Left cardiac atrium (tissue), 4 donors: ENCODE measurements at places on chromosomes 13 and 19.

DNA sequence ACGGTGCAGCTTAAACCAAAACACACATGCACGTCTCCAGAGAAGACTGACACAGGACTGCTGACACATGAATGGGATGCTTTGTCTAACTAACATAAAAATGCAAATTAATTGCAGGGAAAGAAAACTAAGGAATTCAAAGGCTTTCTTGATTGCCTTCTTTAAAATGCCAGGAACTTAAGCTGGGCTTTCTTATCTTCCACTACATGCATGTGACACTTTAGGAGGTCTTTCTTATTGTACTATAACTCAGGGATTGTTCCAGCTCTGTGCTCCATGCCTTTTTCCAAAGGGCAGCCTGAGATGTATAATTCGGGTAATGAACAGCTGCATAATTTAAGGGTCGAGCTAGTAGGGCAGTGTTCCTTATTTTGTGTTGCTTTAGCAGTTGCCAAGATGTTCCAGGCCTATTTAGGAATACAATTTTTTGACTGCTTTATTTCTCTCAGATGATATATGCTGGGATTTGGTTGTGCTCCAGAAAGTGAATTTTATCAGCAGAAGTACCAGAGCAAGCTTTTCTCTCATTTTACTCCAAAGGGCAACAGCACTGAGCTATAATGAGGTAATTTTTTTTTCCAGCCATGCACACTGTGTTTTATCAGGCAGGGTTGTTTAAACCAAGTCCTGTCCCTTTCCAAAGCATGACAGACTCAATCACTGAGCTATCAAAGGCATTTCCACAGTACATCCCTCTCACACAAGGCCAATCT, 885.2 kb downstream of the PCDH9 start:
- no peak for DNase-seq

- DNase-seq: no peak
These were observed 5.0 kb upstream of the BICRA start for GRCh38 chr19:47603706-47604565.

DNA sequence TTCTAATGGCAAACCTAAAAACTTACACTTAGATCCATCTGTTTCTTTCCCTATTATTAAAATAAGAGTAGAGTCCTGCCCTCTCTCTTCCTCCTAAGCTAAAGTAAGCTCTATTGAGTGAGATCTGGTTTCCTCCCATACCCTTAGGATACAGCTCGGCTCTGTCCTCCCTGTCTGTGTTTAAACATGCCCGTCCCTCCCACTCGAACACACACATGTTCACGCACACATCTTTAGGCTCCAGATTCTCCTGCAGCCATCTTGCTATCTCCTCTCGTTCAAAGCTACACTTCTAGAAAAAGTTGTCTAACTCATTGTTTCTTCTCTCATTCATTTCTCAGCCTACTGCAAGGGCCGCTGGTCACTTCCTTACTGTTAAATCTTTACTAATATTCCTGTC, 15.1 kb upstream of the CEBPG start:
- no peak for DNase-seq

DNA sequence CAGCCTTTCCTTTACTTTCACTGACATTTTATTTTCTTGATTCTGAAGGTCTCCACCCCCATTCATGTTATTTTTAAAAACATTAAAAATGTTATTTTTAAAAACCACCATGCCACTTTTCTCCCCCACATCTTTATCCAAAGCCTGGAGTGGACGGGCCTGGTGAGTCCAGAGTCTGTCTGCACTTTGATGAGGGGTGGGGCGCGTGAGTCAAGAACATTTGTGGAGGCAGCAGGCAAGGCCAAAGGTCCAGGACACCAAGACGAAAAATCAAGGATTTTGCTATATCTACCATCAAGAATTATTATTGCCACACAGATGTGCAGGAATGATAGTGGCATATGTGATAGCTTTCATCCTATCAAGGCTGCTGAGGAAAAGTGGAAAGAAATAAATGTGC, 224.9 kb downstream of the FGF9 start:
- DNase-seq: no peak

DNA sequence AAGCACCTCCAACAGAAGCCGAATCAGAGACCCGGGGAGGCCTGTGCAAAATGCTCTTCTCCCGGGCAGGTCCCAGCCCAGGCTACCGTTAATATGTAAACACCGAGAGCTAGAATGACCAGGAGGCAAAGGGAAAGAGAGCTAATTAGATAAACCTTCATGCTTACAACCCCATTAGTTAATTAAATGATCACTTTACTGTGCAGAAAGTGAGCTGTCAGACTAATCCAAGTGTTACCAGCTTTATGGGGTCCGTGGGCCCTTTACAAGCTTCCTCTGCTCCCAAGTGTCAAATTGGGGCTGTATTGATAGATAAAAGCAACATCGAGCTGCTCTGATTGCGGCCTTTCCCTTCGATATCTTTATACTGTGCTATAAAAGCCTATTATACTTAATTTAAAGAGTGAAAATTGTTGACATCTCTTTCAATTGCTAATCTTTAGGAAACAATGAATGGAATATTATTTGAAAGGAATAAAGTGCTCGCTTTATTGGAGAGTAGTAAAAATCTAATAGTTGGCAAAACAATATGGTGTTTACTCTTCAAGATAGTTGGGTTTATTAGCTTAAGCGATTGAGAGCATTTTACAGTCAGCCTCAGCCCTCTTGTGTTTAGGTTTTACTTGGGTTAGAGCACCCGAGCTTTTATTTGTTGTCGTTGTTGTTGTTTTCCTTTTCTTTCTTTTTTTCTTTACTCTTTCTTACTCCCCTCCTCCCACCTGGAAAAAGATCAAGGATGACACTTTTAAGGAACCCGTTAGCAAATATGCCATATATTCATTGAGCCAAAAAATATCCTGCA, 189.3 kb upstream of the GPR12 start:
- DNase-seq: no peak

- peak; percentile 75 for DNase-seq
These were observed 2.3 kb upstream of the HAS1 start for GRCh38 chr19:51726049-51726448.

GRCh38 chr13:47046706-47047105, 149.9 kb upstream of the HTR2A start:
- DNase-seq: no peak

- DNase-seq: no peak
These were observed 21.1 kb downstream of the GTF2F2 start for GRCh38 chr13:45141369-45141768.

- DNase-seq: no peak
These were observed 9.8 kb downstream of the DCAF15 start for GRCh38 chr19:13961826-13962698.

- DNase-seq: no peak
These were observed 306.3 kb downstream of the DNAJC15 start for GRCh38 chr13:43329702-43330101.

DNA sequence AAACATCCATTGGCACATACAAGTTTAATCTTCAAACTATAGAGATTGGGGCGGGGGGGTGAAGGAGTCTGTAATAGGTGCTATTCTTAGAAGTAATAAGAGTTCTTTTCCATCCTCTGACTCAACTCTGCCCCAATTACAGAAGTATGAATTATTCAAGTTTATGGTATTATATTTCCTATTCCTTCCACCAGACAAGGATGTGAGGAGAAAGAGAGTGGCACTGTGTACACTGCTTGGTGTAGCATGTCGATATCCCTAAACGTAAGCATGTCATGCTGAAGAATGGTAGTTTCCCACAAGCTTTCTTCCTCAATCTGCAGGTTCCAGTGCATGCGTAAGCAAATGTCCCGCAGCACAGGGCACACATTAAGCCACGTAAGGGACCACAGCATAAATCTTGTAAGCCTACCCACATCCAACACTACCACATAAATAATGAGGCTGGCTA, 14.1 kb downstream of the BRD4 start:
- no peak for DNase-seq

DNA sequence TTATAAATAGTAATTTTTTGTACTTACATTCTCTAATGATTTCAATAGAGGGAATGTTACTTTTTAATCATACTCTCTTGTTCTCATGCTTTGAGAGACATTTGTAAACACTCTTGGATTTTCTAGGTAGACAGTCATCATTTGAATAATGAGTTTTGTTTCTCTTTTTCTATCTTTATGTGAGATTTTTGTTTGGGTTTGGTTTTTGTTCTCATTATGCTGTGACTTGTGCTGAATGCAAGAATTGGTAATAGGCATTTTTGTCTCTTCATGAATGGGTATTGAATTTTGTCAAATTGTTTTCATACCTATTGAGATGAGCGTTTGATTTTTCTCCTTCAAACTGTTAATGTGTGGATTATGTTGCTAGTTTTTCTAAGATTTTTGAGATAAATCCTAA, 56.8 kb upstream of the GPR183 start:
- DNase-seq: no peak

- no peak for DNase-seq
These were observed 4.6 kb upstream of the ERFL start for GRCh38 chr19:41932720-41933332.

- DNase-seq: no peak
These were observed 11.2 kb downstream of the ACTN4 start for GRCh38 chr19:38658462-38659306.

DNA sequence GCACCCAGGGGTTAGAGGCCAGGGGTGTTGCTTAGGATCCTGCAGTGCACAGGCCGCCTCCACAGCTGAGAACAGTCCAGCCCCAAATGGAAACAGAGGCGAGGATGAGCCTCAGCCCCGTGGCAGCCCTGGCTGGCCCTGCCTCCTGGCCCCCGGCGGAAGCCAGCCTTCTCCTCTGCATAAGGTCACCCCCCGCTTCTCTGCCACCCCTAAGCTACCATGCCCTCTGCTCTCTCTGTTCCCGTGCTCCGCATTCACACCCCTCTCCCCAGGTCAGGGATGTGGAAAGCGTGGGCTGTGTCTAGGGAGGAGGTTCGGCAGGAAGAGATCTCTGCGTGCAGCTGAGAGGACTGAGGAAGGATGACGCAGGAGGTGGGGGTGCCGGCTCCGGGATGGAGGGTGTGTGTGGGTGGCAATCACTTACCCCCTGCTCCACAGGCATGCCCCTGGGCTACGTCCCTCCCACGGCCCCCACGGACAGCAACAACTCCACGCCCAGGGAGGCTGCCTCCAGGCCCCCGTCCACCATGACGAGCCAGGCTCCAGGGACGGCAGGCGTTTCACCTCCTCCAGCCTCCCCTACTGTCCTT, 6.0 kb downstream of the SSC5D start:
- DNase-seq: peak; percentile 84

DNA sequence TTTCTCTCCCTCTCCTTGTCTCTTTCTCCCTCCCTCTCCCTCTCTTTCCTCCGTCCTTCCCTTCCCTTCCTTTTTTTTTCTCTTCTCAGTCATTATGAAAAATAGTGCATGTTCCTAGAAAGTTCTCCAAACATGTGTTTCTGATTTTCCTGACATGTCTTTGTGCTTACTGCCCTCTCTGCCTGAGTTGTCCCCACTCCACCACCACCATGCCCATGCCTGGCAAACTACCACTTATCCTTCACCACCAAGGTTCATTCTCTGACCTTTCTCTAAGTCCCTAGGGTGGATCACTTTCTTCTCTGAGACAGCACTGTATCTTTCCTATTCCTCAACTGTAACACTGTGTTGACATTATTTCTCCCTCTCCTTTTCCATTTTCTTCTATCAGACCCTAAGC, 98.2 kb downstream of the LACC1 start:
- no peak for DNase-seq

DNA sequence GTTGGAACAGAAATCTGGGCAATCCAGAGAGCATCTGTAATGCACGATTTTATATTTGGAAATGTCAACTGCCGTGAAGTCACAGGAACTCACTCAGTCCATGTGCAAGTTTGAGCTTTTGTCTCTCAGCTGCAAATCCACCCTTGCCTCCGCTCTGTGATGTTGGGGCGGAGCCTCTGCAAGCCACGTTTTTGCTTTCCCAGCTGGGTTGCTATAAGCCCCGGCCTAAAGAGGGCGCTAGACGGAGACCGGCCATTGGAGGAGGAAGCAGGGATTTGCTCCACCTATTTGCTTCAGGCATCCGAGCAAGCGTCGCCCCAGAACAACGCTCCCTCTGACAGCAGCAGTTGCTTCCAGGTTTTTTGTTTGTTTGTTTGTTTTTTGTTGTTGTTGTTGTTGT, 56.2 kb downstream of the TRPM4 start:
- DNase-seq: no peak

DNA sequence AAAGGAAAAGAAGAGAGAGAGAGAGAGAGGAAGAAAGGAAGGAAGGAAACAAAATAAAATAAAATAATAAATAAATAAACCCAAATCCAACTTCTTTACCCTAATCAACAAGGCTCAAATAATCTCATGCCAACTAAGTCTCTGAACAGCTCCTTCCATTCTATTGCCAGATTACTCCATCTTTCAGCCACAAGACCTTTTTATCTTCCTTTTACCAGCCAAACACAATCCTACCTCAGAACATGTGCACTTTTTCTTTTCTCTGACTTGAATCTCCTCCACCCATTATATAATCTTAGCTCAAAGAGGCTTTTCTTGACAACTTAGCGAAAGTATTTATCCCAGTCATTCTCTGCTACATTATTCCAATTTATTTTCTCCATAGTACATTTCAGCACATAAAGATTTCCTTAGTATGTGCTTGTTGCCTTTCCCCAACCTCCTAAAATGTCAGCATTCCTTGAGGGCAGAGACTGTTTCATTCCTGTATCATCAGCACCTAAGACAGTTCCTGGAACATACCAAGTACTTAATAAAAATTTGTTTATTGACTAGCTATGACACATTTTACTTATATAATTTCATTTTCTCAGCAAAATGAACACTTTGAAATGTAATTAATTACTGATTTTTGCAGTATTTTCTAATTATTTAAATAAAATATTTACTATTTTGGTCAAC, 33.5 kb upstream of the USPL1 start:
- no peak for DNase-seq

DNA sequence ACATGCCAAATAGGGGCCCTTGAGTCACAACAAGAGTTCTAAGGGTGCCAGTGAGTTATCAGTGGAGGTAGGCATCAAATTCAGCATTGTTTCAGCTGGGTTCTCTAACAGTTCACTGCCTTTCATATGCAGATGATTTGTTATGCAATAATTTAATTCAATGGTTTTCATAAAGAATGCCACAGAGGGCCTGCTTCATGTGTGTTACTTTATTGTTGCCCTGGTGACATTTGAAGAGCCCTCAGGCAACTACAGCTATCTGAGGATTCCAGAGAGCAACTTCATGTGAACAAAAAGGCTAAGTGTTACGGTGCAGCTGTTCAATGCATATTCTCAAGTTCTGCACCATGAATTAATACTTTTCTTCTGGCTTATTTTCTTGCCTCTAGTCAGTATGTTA, 43.1 kb upstream of the STARD13 start:
- DNase-seq: no peak

DNA sequence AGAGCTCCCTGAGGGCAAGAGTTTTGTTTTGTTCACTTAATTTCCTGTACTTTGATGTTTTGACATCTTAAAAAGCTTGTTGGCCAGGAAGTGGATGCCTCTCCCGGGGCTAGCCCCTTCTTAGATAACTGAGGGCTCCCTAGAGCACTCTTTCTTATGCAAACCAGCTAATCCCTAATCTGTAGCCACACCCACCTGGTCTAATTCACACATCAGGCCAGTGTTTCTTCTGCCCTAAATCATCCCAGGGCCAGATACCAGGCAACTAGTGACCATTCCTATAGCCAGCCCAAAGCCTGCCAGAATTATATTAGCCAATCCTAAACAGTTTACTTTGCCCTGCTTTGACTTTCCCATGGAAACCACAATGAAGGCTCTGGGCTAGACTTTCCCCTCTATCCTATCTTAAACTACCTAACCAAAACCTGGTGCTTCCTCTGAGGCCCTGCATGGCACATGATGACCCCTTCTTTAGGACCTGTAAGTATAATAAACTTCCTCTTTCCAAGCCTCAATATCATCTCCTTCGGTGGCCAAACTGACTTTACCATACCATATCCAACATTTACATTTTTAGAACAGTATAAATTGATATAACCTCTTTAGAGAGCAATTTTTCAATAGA, 24.8 kb downstream of the WBP4 start:
- DNase-seq: no peak
